ENCODE measurements at places on chromosomes 5 and 9.

DNA sequence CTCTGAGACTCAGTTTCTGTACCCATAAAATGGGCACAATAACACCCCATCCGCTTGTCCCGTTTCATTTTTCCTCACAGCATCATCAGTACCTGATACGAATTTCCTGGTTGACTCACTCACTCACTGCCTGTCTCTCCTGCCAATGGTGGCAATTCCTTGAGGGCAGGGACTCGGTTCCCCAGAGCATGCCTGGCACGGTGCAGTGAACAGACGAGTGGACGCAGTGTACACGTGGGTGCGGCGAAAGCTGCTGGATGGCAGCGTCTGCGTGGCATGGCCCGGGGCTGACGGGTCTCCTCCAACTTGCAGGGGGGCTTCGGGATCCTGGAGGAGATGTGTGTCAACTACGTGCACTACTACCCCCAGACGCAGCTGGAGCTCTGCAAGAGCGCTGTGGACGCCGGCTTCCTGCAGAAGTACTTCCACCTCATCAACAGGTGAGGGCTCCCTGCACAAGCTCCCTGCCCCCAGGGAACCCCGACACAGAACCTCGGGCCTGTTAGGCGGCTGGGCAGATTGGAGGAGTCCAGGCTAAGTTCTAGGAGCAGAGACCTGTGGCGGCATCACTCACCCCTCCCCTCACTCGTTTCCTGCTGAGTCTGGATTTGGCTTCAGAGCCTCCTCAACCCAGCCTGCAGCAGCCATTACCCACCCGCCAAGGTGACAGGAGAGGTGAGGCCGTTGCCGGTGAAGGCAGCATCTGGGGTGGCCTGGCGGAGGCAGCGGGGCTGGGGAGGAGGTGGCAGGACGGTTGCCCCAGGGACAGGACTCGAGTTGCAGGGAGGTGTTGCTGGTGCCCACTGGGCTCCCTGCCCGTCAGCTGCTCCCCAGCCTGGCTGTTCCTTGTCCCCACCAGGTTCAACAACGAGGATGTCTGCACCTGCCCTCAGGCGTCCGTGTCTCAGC is 20.3 kb downstream of the DBH start:
- no peak overlapping the region for H3K27ac ChIP-seq
- peaks cover 44% of the 10 kb centered on the region for H3K27me3 ChIP-seq
- H3K4me1 ChIP-seq, result peaks cover 1% of the 10 kb centered on the region
- DNase-seq, result no peak
- H3K36me3 ChIP-seq, result no peaks in the 10 kb centered on the region

DNA sequence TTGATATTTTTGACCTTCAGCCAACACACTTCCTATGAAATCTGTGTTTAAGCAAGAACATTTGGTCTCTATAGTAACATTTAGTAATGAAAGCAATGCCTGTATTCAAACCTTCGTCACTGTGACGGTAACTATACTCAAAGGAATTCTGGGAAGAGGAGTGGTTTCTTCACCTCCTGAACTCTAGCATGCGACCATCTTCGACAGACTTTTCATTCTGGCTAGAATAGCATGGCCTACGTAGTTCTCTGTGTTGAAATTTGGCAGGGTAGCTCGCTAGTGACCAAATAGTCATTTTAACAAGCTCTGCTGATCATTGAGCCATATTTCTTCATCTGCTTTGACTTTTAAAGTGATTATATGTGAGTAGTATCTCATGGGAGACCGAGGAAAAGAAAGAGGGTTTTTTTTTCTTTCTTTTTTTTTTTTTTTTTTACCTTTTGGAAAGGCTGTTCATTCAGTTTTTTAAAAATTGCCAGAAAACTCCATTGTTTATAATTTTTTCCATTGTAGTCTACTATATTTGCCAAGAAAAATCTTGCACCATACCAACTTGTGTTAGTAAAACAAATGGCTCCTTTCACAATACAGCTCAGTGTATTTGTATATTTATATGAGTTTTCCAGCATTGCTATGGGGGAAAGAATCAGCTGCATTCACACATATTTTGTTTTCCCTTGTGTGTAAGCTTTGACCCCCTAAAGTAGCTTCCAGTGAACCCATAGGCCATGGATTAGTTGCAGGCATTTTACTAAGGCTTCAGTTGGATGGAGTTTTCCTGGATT is 166.8 kb downstream of the NNT start:
- no peaks in the 10 kb centered on the region for H3K27me3 ChIP-seq
- H3K4me1 ChIP-seq, result no peaks in the 10 kb centered on the region
- H3K27ac ChIP-seq, result no peak overlapping the region
- no peaks in the 10 kb centered on the region for H3K36me3 ChIP-seq

GRCh38 chr9:82891321-82891720 is 171.6 kb downstream of the RASEF start:
- DNase-seq, result no peak
- H3K27ac ChIP-seq, result no peak overlapping the region
- H3K4me3 ChIP-seq, result no peak overlapping the region
- H3K4me1 ChIP-seq, result no peaks in the 10 kb centered on the region

- peaks cover 15% of the 10 kb centered on the region for H3K4me1 ChIP-seq
- no peaks in the 10 kb centered on the region for H3K36me3 ChIP-seq
- DNase-seq, result peak; percentile 14
- peaks cover 48% of the 10 kb centered on the region for H3K27me3 ChIP-seq
- H3K4me3 ChIP-seq, result peak overlapping the region; percentile 68
These were observed 1.3 kb downstream of the SLC6A3 start for GRCh38 chr5:1443991-1444360.

- no peaks in the 10 kb centered on the region for H3K27me3 ChIP-seq
- no peak overlapping the region for H3K4me3 ChIP-seq
- H3K27ac ChIP-seq, result no peak overlapping the region
- peaks cover 9% of the 10 kb centered on the region for H3K36me3 ChIP-seq
These were observed 78.5 kb downstream of the CD180 start for GRCh38 chr5:67118050-67118620.

DNA sequence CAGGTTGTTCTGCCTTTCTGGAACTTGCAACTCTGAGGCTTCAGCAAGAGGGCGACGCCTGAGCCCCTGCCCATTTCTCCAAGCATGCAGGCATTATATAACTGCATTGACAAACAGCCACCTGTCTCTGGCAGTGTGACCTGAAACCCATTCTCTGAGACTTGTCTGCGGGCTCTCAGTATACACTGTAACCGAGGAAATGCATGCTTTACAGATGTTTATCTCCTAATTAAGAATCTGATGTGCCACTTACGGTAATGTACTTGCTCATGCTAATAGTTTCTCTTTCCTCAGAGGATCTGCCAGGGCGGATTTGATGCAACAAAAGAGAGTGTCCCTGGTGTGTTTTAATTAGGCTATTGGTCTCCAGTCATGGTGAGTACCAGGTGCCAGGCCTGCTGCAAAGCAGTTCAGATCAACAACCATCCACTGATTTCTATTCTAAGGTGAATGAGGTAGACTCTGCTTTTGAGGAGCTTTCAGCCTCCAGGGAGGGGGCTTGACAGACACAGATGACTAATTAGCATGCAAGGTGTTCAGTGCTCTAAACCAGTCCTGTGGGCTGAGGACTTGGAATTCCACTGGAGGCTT is 593.7 kb upstream of the KLF4 start:
- no peaks in the 10 kb centered on the region for H3K36me3 ChIP-seq
- DNase-seq, result no peak
- no peaks in the 10 kb centered on the region for H3K4me1 ChIP-seq
- H3K27ac ChIP-seq, result no peak overlapping the region
- H3K27me3 ChIP-seq, result no peaks in the 10 kb centered on the region

GRCh38 chr5:69305512-69305911 is 27.1 kb downstream of the CCDC125 start:
- H3K27ac ChIP-seq, result no peak overlapping the region
- no peak for DNase-seq
- H3K4me1 ChIP-seq, result peaks cover 7% of the 10 kb centered on the region
- no peaks in the 10 kb centered on the region for H3K27me3 ChIP-seq
- peaks cover 40% of the 10 kb centered on the region for H3K36me3 ChIP-seq

- H3K4me1 ChIP-seq, result peaks cover 16% of the 10 kb centered on the region
- H3K36me3 ChIP-seq, result peaks cover 63% of the 10 kb centered on the region
- H3K27ac ChIP-seq, result no peak overlapping the region
- no peaks in the 10 kb centered on the region for H3K27me3 ChIP-seq
- DNase-seq, result no peak
These were observed 56.1 kb downstream of the MTREX start for GRCh38 chr5:55363856-55364255.

- no peaks in the 10 kb centered on the region for H3K4me1 ChIP-seq
- H3K27ac ChIP-seq, result no peak overlapping the region
- H3K27me3 ChIP-seq, result peaks cover 2% of the 10 kb centered on the region
- no peak overlapping the region for H3K4me3 ChIP-seq
- no peak for DNase-seq
- no peaks in the 10 kb centered on the region for H3K36me3 ChIP-seq
These were observed 61.6 kb downstream of the ANXA1 start for GRCh38 chr9:73213300-73213699.

DNA sequence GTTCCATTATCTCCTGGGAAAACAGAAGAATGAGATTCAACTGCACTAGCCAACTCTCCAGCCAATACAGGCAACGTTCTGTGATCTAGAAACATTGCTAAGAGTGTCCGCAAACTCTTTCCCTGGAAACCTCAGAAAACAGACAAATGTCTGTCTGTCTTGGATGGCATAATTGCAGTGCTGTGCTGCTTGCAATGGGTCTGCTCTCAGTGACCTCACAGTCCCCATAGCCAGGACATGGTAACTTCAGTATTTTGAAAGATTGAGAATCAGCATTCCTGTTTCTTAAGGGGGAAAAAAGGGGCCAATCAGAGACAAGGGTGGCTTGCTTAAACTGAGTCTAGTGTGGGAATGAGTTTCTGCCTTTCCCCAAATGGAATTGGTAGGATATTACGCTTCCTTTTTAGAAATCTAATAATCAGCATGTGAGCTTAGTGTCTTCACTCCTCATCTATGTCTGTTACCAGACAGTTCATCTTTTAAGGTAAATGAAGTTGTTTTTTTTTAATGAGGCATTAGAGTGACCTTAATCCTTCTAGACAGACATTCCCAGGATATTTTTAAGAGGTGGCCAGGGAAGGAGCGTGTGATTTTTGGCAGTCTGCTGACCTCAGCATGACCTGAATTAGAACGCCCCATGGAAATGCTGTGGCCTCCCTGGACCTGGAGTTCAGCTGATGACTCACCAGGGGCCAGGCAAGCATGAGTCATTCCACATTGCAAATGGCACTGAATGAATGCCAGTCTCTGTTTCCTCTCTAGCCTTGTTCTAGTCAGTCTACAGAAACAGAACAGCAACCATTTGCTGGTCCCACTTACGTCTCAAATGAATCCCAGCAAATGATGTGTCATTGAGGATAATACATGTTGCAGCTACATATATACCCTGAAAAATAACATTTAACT is 210.2 kb upstream of the ACTBL2 start:
- peaks cover 2% of the 10 kb centered on the region for H3K27me3 ChIP-seq
- H3K27ac ChIP-seq, result no peak overlapping the region
- no peak for DNase-seq
- no peaks in the 10 kb centered on the region for H3K36me3 ChIP-seq
- no peak overlapping the region for H3K4me3 ChIP-seq
- no peaks in the 10 kb centered on the region for H3K4me1 ChIP-seq

GRCh38 chr9:73269430-73270101 is 117.9 kb downstream of the ANXA1 start:
- no peaks in the 10 kb centered on the region for H3K4me1 ChIP-seq
- DNase-seq, result no peak
- no peak overlapping the region for H3K4me3 ChIP-seq
- H3K27ac ChIP-seq, result no peak overlapping the region

DNA sequence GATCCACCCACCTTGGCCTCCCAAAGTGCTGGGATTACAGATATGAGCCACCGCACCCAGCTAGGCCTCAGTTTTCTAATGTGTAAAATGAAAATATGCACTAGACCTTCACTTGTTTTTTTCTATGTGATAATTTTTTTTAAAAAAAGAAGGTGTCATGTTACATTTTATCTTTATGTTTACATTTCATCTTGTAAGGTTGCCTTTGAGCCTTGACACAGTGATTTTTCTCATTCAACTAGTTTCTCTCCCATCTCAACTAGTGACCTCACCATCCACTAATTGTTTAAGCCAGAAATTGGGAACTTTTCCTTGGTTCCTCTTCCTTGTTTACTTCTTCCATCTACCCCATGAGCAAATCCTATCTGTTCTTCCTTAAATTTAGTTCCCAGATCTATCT is 21.5 kb downstream of the TMC1 start:
- no peaks in the 10 kb centered on the region for H3K4me1 ChIP-seq
- no peak overlapping the region for H3K27ac ChIP-seq
- no peak for DNase-seq

DNA sequence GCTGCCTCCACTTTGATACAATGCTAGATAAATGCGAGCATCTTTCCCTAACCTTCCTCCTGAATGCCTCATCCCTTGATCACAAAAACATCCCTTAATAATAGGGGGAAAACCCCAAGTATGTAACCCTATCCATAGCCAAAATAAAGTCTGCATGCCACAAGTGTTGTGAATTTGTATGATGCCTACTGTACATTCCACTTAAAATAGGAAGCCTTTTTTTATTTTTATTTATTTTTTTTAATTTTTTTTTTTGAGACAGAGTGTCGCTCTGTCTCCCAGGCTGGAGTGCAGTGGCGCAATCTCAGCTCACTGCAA is 207.0 kb downstream of the AOPEP start:
- no peak overlapping the region for H3K4me3 ChIP-seq
- H3K36me3 ChIP-seq, result peaks cover 4% of the 10 kb centered on the region
- DNase-seq, result no peak
- H3K27ac ChIP-seq, result no peak overlapping the region

- H3K27ac ChIP-seq, result no peak overlapping the region
- H3K36me3 ChIP-seq, result peaks cover 84% of the 10 kb centered on the region
- DNase-seq, result no peak
These were observed 33.7 kb upstream of the PRDM12 start for GRCh38 chr9:130630506-130631330.

GRCh38 chr5:133783481-133783880 is 171.1 kb upstream of the FSTL4 start:
- H3K4me1 ChIP-seq, result no peaks in the 10 kb centered on the region
- H3K4me3 ChIP-seq, result no peak overlapping the region
- H3K27ac ChIP-seq, result no peak overlapping the region
- H3K27me3 ChIP-seq, result peaks cover 8% of the 10 kb centered on the region
- no peak for DNase-seq

GRCh38 chr5:78841767-78842166 is 143.3 kb downstream of the ARSB start:
- H3K27ac ChIP-seq, result no peak overlapping the region
- no peaks in the 10 kb centered on the region for H3K27me3 ChIP-seq
- peaks cover 13% of the 10 kb centered on the region for H3K36me3 ChIP-seq
- H3K4me3 ChIP-seq, result no peak overlapping the region
- DNase-seq, result no peak

DNA sequence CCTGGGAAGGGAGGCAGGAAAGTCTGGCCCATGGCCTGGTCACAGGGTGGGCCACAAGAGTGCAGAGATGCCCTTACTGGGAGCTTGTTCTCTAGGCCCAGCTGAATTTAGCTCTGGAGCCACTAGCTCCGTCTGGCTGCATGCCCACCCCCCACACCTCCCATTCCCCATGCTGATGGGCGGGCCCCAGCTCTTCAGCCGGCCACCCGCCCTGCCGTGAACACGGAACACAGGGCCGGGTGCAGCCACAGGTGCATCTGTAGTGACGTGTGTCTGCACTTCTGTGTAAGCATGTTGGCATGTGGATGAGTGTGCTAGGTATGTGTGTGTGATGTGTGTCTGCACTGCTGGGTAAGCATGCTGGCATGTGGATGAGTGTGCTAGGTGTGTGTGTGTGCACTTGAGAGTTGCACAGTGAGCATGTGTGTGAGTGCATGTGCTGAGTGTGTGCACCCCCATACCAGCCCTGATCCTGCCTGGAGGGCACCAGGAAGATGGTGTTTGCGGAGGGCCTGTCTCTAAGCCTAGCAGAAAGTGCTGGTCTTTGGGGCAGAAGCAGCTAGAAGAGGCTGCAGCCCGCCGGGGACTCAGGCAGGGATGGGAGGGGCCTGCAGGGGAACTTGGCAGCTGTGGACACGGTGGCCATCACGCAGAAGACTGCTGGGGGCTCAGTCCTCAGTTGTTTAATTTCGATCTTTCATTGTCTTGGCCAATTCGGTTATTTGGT is 136.4 kb downstream of the CACNA1B start:
- H3K27ac ChIP-seq, result no peak overlapping the region
- no peaks in the 10 kb centered on the region for H3K36me3 ChIP-seq
- H3K27me3 ChIP-seq, result peaks cover 1% of the 10 kb centered on the region

Data from activated B cell treated with CpG ODN at 0.5 μM for 24 hours (primary cell).